Activated naive CD8-positive, alpha-beta T cell treated with anti-CD3 and anti-CD28 coated beads for 36 hours (primary cell): ENCODE measurements at places on chromosomes 1 and 21. TPM values are rescaled to one million over a fixed set of nuclear protein-coding genes. Genes with fewer than 3 reads are reported as not detected.

DCDC2B gene
- not detected for total RNA-seq

PPFIA4 gene
- total RNA-seq, result 20.8 TPM

LRRC42 gene
- 30.1 TPM for total RNA-seq

TAS1R1 gene
- total RNA-seq, result not detected

SLFNL1 gene
- total RNA-seq, result 0.08 TPM

DNA sequence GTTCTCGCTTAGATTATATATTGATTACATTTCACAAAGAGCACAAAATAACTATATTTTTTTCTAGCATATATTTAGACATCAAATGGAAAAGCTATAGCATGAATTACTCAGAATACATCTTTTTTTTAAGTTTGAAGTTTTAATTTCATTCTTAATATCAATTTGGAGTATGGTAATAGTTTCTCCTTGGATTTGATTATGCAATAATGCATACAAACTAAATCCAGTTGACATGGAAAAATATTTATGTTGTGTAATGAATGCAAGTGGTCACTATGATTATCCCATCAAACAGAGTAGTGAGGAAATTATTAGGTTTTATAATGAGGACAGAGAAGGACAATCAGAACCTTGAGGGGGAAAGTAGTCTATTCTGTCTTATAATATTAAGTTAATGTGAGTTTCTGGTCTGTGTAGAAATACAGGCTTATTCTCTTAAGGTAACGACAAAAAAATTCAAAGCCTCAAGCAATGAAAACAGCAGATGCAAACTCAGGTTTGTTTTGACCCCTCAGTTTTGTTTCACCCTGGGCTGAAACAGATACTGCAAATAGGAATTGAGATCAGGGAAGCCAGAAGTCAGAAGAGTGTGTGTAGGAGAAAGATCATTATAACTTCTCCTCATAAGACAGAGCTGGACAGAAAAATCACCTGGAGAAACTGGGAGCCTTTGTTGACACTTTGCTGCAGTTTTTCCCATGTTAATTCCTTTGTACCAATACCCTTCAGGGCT is 23.7 kb downstream of the LRRC8B start:
- peak overlapping the region; percentile 89 for H3K27ac ChIP-seq
- H3K36me3 ChIP-seq, result peaks cover 44% of the 10 kb centered on the region
- no peak for DNase-seq
- H3K4me1 ChIP-seq, result peaks cover 75% of the 10 kb centered on the region
- H3K4me3 ChIP-seq, result no peak overlapping the region

GRCh38 chr1:228791791-228792190 is 56.5 kb downstream of the RHOU start:
- H3K36me3 ChIP-seq, result no peaks in the 10 kb centered on the region
- peaks cover 11% of the 10 kb centered on the region for H3K4me1 ChIP-seq
- H3K27ac ChIP-seq, result no peak overlapping the region

DNA sequence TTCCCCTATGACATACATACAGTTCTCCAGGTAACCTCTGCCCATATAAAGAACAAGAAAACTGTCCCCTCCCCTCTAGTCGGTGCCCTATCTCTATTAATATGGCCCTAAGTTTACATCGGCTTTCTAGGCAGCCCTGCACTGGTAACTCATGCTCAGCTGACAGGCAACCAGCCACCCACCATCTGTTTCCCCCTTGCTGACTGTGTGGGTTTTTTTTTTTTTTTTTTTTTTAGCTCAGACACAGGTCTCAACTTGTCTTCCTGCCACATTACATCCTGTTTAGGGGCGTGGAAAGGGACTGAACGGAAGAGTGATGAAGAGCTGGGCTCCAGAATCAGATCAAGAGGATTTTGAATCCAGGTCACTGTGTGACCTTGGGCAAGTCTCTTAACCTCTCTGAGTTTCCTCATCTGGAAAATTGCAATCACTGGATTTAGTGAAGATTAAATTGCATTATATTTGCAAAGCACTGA is 14.0 kb downstream of the LAPTM5 start:
- H3K4me3 ChIP-seq, result peak overlapping the region; percentile 60
- DNase-seq, result peak; percentile 70
- peak overlapping the region; percentile 98 for H3K27ac ChIP-seq
- peaks cover 92% of the 10 kb centered on the region for H3K4me1 ChIP-seq
- H3K36me3 ChIP-seq, result peaks cover 62% of the 10 kb centered on the region

GRCh38 chr21:20970691-20971090 is 27.5 kb upstream of the NCAM2 start:
- DNase-seq, result no peak
- H3K4me1 ChIP-seq, result no peaks in the 10 kb centered on the region
- no peaks in the 10 kb centered on the region for H3K36me3 ChIP-seq

DNA sequence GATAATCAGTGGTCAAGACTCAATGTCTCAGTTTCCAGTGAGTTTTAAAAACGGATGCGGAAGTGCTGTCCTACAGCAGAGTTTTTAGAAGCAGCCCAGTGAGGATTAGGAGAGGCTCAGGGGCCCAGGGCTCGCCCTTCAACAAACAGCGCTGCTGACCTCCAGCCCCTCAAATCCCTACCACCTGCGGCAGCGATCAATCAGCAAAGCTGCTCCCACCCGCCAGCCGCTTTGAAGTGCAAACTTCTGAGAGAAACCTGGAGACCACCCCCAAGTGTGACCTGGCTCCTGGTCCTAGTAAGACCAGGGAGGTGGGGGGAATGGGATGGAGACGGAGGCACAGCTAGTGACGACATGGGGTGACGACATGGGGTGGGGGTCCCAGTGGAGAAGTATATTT is 14.4 kb downstream of the ZBTB17 start:
- DNase-seq, result no peak
- H3K27ac ChIP-seq, result peak overlapping the region; percentile 54
- H3K4me1 ChIP-seq, result peaks cover 94% of the 10 kb centered on the region
- H3K4me3 ChIP-seq, result no peak overlapping the region
- peaks cover 43% of the 10 kb centered on the region for H3K36me3 ChIP-seq
- no peaks in the 10 kb centered on the region for H3K27me3 ChIP-seq

DNA sequence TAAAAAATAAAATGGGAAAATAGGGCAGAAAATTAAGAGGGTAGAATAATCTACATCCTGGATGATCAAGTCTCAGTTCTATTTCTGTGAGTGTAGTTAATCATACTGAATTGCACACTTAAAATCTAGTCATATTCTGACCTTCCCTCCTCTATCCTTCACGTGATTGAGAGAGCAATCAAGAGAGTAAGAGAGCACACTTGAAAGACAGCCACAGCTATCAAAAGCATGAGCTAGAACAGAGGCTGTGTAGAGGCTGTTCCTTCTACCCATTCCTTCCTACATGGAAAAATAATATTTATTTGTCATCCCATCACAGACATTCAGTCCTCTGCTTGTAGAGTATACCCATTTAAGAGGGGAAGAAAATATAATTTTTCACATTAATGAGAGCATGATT is 52.4 kb downstream of the PHC2 start:
- DNase-seq, result no peak

DNA sequence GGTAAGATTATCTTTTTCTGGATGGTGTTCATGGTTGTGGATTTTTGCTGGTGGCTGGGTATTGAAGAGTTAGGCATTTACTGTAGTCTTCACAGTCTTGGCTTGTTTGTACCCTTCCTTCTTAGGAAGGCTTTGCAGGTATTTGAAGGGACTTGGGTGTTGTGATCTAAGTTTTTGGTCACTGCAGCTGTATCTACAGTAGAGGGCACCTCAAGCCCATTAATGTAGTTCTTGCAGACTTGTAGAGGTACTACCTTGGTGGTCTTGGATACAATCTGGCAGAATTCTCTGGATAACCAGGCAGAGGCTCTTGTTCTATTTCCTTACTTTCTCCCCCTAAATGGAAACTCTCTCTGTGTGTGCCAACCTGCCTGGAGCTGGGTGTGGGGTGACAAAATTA is 155.8 kb upstream of the BRINP3 start:
- no peaks in the 10 kb centered on the region for H3K4me1 ChIP-seq
- no peaks in the 10 kb centered on the region for H3K27me3 ChIP-seq
- H3K27ac ChIP-seq, result no peak overlapping the region
- H3K36me3 ChIP-seq, result no peaks in the 10 kb centered on the region
- DNase-seq, result no peak
- no peak overlapping the region for H3K4me3 ChIP-seq
